ENCODE measurements at places on chromosomes 12 and 14. TPM values are rescaled to one million over a fixed set of nuclear protein-coding genes. Genes with fewer than 3 reads are reported as not detected.

- H3K36me3 ChIP-seq = no peaks in the 10 kb centered on the region
- H3K27ac ChIP-seq = no peak overlapping the region
- H3K27me3 ChIP-seq = no peaks in the 10 kb centered on the region
- no peak for DNase-seq
- H3K4me1 ChIP-seq = no peaks in the 10 kb centered on the region
Measured at GRCh38 chr12:127773520-127773919, 493.4 kb upstream of the TMEM132C start.

DNA sequence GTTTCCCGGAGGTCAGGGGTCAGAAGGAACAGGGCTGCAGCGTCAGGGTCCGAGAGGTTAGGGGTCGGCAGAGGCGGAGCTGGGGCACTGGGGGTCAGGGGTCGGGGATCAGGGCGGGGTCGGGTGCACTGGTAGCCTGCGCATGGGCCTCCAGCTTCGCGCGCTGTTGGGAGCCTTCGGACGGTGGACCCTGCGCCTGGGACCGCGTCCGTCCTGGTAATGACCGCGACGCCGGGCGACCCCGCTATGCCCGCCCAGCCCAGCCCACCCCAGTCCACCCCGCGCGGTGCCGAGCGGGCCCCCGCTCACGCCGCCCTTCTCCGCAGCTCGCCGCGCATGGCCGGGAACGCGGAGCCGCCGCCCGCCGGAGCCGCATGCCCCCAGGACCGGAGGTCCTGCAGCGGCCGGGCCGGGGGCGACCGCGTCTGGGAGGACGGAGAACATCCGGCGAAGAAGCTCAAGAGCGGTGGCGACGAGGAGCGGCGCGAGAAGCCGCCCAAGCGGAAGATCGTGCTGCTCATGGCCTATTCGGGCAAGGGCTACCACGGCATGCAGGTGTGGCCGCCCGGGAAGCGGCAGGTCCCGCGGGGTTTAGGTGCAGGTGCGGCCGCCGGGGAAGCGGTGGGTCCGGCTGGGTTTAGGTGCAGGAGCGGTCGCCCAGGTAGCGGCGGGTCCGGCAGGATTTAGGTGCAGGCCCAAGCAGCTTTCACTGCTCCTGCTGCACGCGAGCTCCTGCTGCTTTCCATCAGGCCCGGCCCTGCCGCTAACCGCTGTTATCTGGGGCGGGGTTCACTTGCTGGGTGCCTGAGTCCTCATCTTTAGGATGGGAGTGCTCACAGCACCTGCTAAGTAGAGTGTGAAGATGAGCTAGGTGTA lies 743 bp downstream of the PUS1 start:
- DNase-seq = peak; percentile 54
- peak overlapping the region; percentile 94 for H3K27ac ChIP-seq
- peaks cover 27% of the 10 kb centered on the region for H3K36me3 ChIP-seq
- peak overlapping the region; percentile 97 for H3K4me3 ChIP-seq

CCDC38 gene
- total RNA-seq = not detected

BCL7A gene
- total RNA-seq = 8.5 TPM

CCDC198 gene
- not detected for total RNA-seq

HSPB8 gene
- not detected for total RNA-seq
